Thyroid gland (tissue), 4 donors: ENCODE measurements at places on chromosomes 12 and 14. TPM values are rescaled to one million over a fixed set of nuclear protein-coding genes. Genes with fewer than 3 reads are reported as not detected.

JDP2 gene
- total RNA-seq, result 24.2 TPM

KSR2 gene
- total RNA-seq, result 11.0 TPM

DNA sequence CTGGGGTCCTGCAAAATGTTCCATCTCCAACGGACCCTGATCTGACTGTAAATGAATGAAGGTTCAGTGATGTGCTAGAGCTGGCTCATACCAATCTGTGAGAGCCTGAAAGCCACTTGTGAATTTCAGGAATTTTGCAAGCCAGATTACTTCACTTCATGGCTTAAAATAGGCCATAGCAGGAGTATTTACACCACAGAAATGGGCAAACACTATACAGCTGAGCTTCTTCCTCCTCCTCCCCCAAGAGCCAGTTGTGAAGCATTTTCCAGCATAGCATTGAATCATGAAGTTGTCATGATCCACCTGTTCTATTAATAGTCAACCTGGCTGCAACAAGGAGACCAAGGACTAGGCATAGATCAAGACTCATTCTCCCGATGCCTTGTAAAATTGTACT lies 141.3 kb upstream of the RASSF8 start:
- H3K27ac ChIP-seq, result no peak overlapping the region
- H3K36me3 ChIP-seq, result no peaks in the 10 kb centered on the region
- no peaks in the 10 kb centered on the region for H3K27me3 ChIP-seq
- no peak overlapping the region for H3K4me3 ChIP-seq
- DNase-seq, result no peak
- no peaks in the 10 kb centered on the region for H3K4me1 ChIP-seq

- peaks cover 7% of the 10 kb centered on the region for H3K4me1 ChIP-seq
- peak; percentile 61 for DNase-seq
- peak within 1 kb of the TSS; percentile 50 for H3K4me3 ChIP-seq
These were observed at the start of gene TMEM233 for GRCh38 chr12:119593578-119594398. Gene TMEM233 (plus strand): TSS chr12:119593774. CDS start chr12:119593849, 75 bp downstream.

GRCh38 chr14:63413009-63413408 lies 94.3 kb upstream of the GPHB5 start:
- H3K4me1 ChIP-seq, result no peaks in the 10 kb centered on the region
- H3K27me3 ChIP-seq, result no peaks in the 10 kb centered on the region
- no peak overlapping the region for H3K4me3 ChIP-seq
- no peak overlapping the region for H3K27ac ChIP-seq
- no peak for DNase-seq

DNA sequence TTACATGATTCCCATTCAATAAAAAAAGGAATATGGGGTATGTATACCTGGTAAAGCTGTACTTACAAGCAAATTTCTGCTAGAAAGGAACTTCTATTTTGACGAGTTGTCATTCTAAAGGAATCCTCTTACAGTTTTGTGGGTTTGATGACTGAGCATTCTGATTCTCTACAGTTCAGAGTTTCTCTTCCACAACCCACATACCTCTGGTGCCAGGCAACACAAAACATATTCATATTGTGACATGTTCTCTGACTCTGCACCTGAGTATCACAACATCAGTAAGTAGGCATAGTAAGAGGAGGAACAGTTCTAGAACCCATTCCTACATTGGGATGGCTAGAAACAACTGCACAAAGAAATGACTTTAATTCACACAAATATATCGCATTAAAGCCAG lies 636.6 kb downstream of the MED13L start:
- H3K27me3 ChIP-seq, result no peaks in the 10 kb centered on the region
- H3K4me3 ChIP-seq, result no peak overlapping the region
- H3K4me1 ChIP-seq, result peaks cover 4% of the 10 kb centered on the region

CCT2 gene
- 174 TPM for total RNA-seq

DNA sequence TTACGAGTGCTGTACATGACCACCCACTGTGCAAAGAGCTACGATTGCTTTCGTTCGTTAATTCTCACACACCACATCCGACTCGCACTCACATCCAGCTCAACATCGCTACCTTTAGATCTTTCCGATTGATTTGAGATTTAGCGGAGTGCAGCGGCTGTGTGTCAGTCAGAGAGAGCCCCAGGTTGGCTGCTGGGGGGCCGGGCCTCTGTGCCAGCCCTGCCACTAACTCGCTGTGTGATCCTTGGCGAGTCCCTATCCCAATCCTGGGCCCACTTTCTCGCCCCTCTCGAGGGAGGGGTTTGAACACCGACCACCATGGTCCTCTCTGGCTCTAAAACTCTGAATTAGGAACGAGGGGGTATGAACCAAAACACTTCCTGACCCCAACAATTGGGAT lies 8.6 kb downstream of the DLK1 start:
- no peak for DNase-seq
- H3K27me3 ChIP-seq, result no peaks in the 10 kb centered on the region
- peaks cover 3% of the 10 kb centered on the region for H3K4me1 ChIP-seq
- no peak overlapping the region for H3K4me3 ChIP-seq

PLEKHD1 gene
- total RNA-seq, result 4.3 TPM

SLC38A6 gene
- total RNA-seq, result 47.7 TPM

DNA sequence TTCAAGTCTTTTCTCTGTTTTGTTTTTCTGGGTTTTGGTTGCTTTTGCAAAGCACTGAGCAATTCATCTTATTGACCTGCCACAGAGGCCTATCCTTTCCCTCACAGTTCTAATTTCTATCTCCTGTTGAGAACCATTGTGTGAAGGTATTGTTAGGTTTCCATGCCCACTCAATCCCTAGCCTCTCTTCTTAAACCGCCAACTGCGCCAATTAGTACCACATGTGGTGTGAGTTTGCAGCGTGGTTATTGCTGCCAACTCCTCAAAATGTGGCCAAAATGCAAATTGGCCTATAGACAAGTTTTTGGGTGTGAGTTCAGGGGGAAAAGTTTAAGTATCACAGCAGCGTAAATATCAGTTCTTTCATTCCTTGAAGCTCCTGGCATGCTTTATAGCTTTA lies 232.6 kb downstream of the FLRT2 start:
- no peaks in the 10 kb centered on the region for H3K36me3 ChIP-seq
- no peak for DNase-seq
- no peaks in the 10 kb centered on the region for H3K4me1 ChIP-seq

GRCh38 chr14:104968541-104969401 lies 9.4 kb downstream of the AHNAK2 start:
- no peaks in the 10 kb centered on the region for H3K36me3 ChIP-seq
- DNase-seq, result peak; percentile 81
- H3K27me3 ChIP-seq, result no peaks in the 10 kb centered on the region
- peaks cover 48% of the 10 kb centered on the region for H3K4me1 ChIP-seq
- no peak overlapping the region for H3K4me3 ChIP-seq

DNA sequence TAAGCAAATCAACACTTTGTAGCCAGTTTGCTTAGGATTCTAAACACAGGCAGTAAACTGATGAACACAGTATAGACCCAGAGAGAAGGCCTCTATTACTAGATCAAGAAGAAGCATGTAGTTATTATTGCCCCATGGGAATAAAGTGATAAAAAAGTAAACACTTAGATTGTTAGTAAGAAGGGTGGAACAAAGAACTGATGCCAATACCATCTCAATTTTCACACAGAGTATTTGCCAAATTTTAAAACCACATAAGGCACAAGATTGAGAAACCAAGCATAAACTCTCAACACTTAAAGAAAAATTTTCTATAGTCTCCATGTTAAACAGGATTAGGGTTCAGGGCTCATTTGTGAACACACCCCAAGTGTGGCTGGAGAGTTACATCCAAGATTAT lies 77.0 kb upstream of the SYT1 start:
- no peak overlapping the region for H3K4me3 ChIP-seq
- H3K27me3 ChIP-seq, result no peaks in the 10 kb centered on the region
- H3K36me3 ChIP-seq, result no peaks in the 10 kb centered on the region
- H3K4me1 ChIP-seq, result no peaks in the 10 kb centered on the region

HIF1A gene
- total RNA-seq, result 155 TPM

DBX2 gene
- 0.13 TPM for total RNA-seq

DNA sequence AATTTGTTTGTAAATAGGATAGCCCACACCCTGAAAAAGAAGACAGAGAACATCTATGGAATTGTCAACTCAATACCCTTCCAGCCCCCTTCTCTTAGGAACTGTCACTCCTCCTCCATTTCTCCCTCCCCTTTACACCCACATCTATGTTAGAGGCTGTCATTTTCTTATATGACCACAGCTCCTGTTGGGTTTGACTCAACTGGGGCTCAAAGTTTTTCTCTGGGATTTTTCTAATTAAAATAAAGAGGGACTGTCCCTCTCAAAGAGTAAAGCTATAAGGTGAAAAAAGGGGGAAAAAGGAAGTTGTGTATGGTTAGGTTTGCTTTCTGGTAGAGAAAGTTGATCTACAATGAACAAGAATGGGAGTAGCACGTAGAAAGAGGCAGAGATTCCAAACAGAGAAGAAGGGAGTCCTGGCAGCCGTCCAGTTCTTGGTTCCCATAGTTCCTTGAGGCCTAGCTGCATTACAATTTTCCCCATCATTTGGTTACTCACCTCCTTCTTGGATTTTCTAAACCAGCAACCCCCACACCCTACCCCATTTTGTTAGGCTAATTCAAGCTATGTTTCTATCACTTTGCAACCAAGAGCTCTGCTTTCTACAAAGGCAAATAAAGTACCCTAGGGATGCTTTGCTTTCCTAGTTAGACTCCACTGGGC lies 44.3 kb upstream of the STK38L start:
- no peak overlapping the region for H3K4me3 ChIP-seq
- DNase-seq, result no peak
- H3K27ac ChIP-seq, result no peak overlapping the region
- no peaks in the 10 kb centered on the region for H3K36me3 ChIP-seq

- no peaks in the 10 kb centered on the region for H3K36me3 ChIP-seq
- no peaks in the 10 kb centered on the region for H3K27me3 ChIP-seq
- H3K4me3 ChIP-seq, result no peak overlapping the region
- H3K27ac ChIP-seq, result peak overlapping the region; percentile 93
These were observed 31.0 kb downstream of the CCDC85C start for GRCh38 chr14:99573000-99573330.

GRCh38 chr14:100376751-100377171 lies 53.6 kb downstream of the SLC25A47 start:
- peaks cover 35% of the 10 kb centered on the region for H3K4me1 ChIP-seq
- H3K4me3 ChIP-seq, result peak overlapping the region; percentile 59
- no peaks in the 10 kb centered on the region for H3K36me3 ChIP-seq
- H3K27me3 ChIP-seq, result no peaks in the 10 kb centered on the region
- DNase-seq, result no peak
- H3K27ac ChIP-seq, result peak overlapping the region; percentile 88

SMCO2 gene
- not detected for total RNA-seq

DNA sequence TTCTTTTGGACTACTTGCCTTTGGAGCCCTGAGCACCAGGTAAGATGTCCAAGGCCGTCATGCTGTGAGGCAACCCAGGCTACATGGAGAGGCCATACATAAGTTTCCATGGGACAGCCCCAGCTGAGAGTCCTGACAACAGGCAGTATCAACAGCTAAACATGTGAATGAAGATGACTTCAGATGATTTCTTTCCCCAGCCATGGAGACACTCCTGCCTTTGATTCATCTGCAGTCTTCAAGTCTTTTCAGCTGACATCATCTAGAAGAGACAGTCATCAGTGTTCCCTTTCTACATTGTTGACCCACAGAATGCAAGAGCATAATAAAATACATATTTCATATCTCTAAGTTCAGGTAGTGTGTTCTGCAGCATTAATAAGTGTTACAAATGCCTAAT lies 398.7 kb downstream of the BTG1 start:
- no peak overlapping the region for H3K4me3 ChIP-seq
- no peak overlapping the region for H3K27ac ChIP-seq
- DNase-seq, result no peak
- H3K36me3 ChIP-seq, result no peaks in the 10 kb centered on the region

DNA sequence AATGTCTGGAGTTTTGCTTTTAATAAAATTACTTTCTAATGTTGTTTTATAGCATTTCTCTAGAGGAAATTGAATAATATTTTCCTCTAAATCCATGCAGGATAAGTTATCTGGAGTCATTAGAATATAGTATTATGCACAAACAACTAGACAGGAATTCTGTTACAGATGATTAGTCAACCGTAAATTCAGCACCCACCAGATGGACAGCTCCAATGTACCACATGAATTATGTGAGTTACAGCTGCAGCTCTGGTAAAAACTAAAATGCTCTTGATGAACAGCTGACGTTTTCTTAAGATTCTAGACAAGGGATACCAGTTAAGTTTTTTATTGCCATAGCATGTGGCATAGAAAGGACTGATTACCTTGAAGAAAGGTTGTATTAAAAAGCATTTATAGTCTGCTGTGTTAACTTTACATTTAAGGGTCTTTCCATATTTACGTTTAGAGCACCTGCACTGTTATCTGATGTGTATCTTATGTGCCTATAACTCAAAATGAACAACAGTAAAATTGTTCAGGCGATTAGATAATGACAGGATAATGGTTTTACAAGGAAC lies 321.4 kb upstream of the LRFN5 start:
- H3K36me3 ChIP-seq, result no peaks in the 10 kb centered on the region
- H3K27me3 ChIP-seq, result no peaks in the 10 kb centered on the region
- DNase-seq, result no peak
- no peak overlapping the region for H3K4me3 ChIP-seq
- H3K27ac ChIP-seq, result no peak overlapping the region
- no peaks in the 10 kb centered on the region for H3K4me1 ChIP-seq

- H3K36me3 ChIP-seq, result no peaks in the 10 kb centered on the region
- H3K27ac ChIP-seq, result no peak overlapping the region
- H3K27me3 ChIP-seq, result no peaks in the 10 kb centered on the region
These were observed 156.0 kb downstream of the EPS8 start for GRCh38 chr12:15633201-15633600.
